Activated CD8-positive, alpha-beta T cell treated with anti-CD3 and anti-CD28 coated beads, Interleukin-2, amount 10 ng/mL, durations not matched to agents 7 days and 5 days (primary cell): ENCODE measurements at places on chromosomes 2 and 18. TPM values are rescaled to one million over a fixed set of nuclear protein-coding genes. Genes with fewer than 3 reads are reported as not detected.

The NLRC4 gene
- not detected for total RNA-seq

The VPS54 gene
- total RNA-seq, result 13.4 TPM

The UGT1A3 gene
- not detected for total RNA-seq

GRCh38 chr2:99545066-99545465 lies 55.2 kb upstream of the REV1 start:
- DNase-seq, result no peak

DNA sequence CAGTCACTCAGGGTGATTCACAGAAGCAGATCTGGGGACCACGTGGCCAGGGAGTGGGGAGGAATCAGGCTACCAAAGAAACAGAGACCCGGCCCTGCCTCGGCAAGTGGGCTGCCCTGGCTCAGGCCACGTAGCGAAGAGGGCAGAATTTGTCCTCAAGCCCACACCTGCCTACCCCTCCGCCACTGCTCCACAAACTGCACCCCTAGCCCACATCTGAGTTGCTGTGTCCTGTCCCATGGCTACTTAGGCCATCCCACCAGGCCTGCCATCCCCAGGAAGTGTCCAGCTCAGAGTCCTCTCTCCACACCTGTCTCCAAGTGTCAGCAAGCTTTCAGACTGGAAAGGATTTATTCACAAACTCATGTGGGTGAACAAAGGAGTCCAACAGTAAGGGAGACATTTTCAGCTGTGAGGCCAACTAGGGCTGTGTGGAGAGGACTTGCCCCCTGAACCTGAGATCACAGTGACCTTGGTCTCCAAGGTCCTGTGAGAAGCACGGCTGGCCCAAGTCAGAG lies 31.7 kb upstream of the ASPRV1 start:
- no peak for DNase-seq

- no peak for DNase-seq
Observed at GRCh38 chr2:144159240-144159639, 360.7 kb downstream of the ZEB2 start.

DNA sequence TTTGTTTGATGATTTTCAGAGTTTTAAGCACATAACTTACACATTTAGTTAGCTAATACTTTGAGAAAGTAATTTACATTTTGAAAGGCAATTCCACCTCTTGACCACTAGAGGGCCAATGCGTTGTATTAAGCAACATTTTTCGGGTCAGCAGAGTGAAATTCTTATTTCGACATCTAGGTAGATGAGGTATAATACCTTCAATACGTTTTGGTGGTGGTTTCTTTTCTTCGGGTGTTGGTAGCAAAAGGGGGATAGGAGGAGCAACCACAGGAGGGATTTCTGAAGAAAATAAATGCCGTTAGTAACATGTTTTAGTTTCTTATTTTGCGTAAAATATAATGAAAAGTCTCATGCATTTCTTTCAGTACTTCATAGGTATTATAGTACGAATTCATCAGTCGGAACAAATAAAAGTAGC lies 106.3 kb downstream of the TTN start:
- DNase-seq, result no peak

GRCh38 chr2:160703648-160704585 lies 210.3 kb upstream of the RBMS1 start:
- DNase-seq, result peak; percentile 64

DNA sequence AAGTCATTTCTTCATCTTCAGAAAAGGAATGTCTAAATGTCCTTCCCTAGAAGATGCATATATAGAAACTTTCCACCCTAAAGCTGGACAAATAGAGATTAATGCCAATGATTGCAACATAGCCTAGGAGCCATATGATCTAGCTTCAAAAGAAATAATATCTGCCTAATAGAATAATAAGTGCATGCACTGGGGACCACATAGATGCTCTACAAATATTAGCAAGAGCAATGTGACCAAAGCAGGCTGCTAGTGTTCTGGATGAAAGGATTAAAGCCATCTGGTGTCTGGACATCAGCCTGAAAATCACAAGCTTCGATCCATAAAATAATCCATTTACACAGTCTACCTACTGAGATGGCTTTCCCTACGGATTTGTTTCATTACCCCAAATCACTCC lies 280.1 kb upstream of the KLHL14 start:
- no peak for DNase-seq

GRCh38 chr2:47269316-47270232 lies 114.5 kb upstream of the STPG4 start:
- DNase-seq, result no peak

DNA sequence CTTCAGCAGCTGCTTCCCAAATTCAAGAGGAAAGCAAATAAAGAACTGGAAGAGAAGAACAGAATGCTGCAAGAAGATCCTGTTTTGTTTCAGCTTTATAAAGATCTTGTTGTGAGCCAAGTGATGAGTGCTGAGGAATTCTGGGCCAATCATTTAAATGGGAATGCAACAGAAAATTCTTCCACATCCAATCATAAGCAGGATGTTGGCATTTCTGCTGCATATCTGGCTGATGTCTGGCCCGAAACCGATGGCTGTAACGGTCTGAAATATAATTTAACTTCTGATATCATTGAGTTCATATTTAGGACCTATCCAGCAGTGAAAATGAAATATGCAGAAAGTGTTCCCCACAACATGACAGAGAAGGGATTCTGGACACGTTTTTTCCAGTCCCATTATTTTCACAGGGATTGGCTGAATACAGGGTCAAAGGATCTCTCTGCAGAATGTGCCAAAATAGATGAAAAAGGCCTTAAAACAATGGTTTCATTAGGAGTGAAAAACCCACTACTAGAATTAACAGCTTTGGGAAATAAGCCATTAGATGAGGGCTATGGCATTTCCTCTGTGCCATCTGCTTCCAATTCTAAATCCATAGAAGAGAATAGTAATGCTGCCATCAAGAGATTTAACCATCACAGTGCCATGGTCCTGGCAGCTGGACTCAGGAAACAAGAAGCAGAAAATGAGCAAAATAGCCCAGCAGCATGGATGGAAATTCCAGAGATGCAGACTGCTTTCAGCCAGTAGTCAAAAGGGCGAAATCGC lies 175.6 kb downstream of the MC4R start:
- DNase-seq, result no peak
